Activated CD4-positive, alpha-beta memory T cell treated with anti-CD3 and anti-CD28 coated beads for 36 hours (primary cell): ENCODE measurements at places on chromosomes 2 and 18. TPM values are rescaled to one million over a fixed set of nuclear protein-coding genes. Genes with fewer than 3 reads are reported as not detected.

- H3K27me3 ChIP-seq, result peaks cover 15% of the 10 kb centered on the region
- H3K36me3 ChIP-seq, result no peaks in the 10 kb centered on the region
- no peak for DNase-seq
- H3K4me1 ChIP-seq, result no peaks in the 10 kb centered on the region
- H3K4me3 ChIP-seq, result no peak overlapping the region
- no peak overlapping the region for H3K27ac ChIP-seq
These were observed 10.2 kb downstream of the SOWAHC start for GRCh38 chr2:109624339-109624738.

GRCh38 chr2:181348107-181348837, 108.9 kb upstream of the ITGA4 start:
- peak; percentile 10 for DNase-seq
- no peak overlapping the region for H3K27ac ChIP-seq
- no peaks in the 10 kb centered on the region for H3K27me3 ChIP-seq
- peaks cover 6% of the 10 kb centered on the region for H3K36me3 ChIP-seq

- no peaks in the 10 kb centered on the region for H3K36me3 ChIP-seq
- no peaks in the 10 kb centered on the region for H3K27me3 ChIP-seq
- H3K4me3 ChIP-seq, result no peak overlapping the region
- H3K4me1 ChIP-seq, result no peaks in the 10 kb centered on the region
These were observed 245.9 kb downstream of the TFCP2L1 start for GRCh38 chr2:121038891-121039616.

DNA sequence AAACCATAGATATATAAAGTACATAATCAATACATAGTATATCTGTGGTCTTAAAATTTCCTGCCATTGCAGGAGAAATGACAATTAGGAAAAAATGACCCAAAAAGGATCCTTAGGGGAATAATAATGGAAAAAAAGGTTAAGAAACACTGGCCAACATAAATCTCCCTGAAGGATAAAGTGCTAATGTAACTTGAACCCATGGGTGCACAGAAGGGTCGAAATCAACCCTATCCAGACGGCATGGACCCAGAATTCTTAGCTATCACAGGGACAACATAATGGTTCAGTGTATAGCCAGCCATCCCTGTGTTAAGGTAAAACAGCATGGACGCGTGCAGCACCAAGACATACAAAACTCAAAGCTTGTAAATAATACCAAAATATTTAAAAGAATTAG, 150.8 kb downstream of the DYM start:
- H3K27ac ChIP-seq, result no peak overlapping the region
- H3K27me3 ChIP-seq, result no peaks in the 10 kb centered on the region
- peaks cover 40% of the 10 kb centered on the region for H3K36me3 ChIP-seq
- no peaks in the 10 kb centered on the region for H3K4me1 ChIP-seq
- no peak for DNase-seq

GRCh38 chr2:150119819-150120218, 367.6 kb downstream of the RND3 start:
- no peak overlapping the region for H3K4me3 ChIP-seq
- H3K36me3 ChIP-seq, result no peaks in the 10 kb centered on the region
- no peak overlapping the region for H3K27ac ChIP-seq
- no peak for DNase-seq

- no peak for DNase-seq
- H3K36me3 ChIP-seq, result no peaks in the 10 kb centered on the region
- H3K27ac ChIP-seq, result no peak overlapping the region
- no peaks in the 10 kb centered on the region for H3K4me1 ChIP-seq
These were observed 321.5 kb upstream of the FSIP2 start for GRCh38 chr2:185417111-185417510.

The AGXT gene
- not detected for total RNA-seq

DNA sequence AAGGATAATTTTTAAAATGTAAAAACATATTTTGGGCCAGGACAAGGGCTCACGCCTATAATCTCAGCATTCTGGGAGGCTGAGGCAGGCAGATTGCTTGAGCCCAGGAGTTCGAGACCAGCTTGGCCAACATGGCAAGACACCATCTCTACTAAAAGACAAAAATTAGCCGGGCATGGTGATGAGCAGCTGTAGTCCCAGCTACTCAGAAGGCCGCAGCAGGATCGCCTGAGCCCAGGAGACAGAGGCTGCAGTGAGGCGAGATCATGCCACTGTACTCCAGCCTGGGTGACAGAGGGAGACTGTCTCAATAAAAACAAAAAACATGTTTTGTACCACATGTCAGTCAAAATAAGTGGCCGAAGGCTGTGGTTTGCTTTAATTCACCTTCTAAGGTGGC, 122.5 kb downstream of the HDAC4 start:
- H3K36me3 ChIP-seq, result peaks cover 5% of the 10 kb centered on the region
- no peak for DNase-seq
- H3K27me3 ChIP-seq, result peaks cover 9% of the 10 kb centered on the region

DNA sequence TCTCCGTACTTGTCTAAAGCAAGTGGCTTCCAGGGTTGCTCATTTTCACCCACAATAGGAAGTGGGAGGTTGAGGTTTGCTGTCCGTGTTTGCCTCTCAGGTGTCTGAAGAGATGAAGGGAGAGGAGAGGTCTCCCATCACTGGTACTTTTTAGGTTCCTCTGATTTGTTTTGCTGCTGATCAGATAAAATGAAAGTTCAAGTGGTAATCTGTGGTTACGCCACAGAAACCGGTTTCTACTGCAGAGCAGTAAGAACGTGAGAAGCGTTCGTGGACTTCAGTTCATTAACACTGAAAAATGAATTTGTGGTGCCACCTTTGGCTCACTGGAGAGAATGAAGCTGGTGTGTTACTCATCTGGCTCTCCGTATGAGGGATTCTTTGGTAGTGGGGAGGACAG, 118.2 kb downstream of the GBX2 start:
- no peaks in the 10 kb centered on the region for H3K36me3 ChIP-seq
- peaks cover 23% of the 10 kb centered on the region for H3K27me3 ChIP-seq
- DNase-seq, result peak; percentile 16
- H3K27ac ChIP-seq, result no peak overlapping the region
- H3K4me1 ChIP-seq, result peaks cover 7% of the 10 kb centered on the region

- H3K27me3 ChIP-seq, result no peaks in the 10 kb centered on the region
- H3K27ac ChIP-seq, result peak overlapping the region; percentile 39
- DNase-seq, result no peak
- H3K36me3 ChIP-seq, result peaks cover 54% of the 10 kb centered on the region
- H3K4me3 ChIP-seq, result no peak overlapping the region
These were observed 101.8 kb upstream of the NFU1 start for GRCh38 chr2:69538872-69539548.

DNA sequence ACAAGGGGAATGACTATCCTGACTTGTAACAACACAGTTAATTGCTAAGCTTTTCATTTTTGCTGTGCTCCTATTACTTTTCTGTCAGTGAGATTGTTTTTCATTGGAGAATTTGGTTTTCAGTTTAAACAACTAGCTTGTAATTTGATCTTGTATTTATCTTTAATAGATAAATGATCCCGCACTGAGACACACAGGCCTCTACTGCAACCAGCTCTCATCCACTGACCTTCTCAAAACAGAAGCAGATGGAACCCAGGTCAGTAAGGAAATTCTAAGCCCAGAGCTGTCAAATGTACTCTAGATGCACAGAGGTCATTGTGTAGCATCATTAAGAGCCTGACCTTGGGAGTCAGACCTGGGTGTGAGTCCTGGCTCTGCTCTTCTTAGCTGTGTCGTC, 30.7 kb downstream of the PTRHD1 start:
- H3K36me3 ChIP-seq, result peaks cover 23% of the 10 kb centered on the region
- peaks cover 7% of the 10 kb centered on the region for H3K4me1 ChIP-seq
- no peak overlapping the region for H3K4me3 ChIP-seq
- H3K27me3 ChIP-seq, result no peaks in the 10 kb centered on the region

GRCh38 chr2:236616624-236617023, 47.0 kb downstream of the ACKR3 start:
- DNase-seq, result no peak
- no peak overlapping the region for H3K27ac ChIP-seq
- H3K27me3 ChIP-seq, result peaks cover 8% of the 10 kb centered on the region
- peaks cover 14% of the 10 kb centered on the region for H3K4me1 ChIP-seq

The ODC1 gene
- 138 TPM for total RNA-seq

GRCh38 chr2:119359774-119360173, 6.9 kb downstream of the C2orf76 start:
- H3K4me3 ChIP-seq, result no peak overlapping the region
- no peaks in the 10 kb centered on the region for H3K27me3 ChIP-seq
- no peak overlapping the region for H3K27ac ChIP-seq
- H3K36me3 ChIP-seq, result no peaks in the 10 kb centered on the region
- no peak for DNase-seq
